ENCODE measurements at places on chromosomes 1 and 21.
A peak's percentile ranks its signal among the peaks of the same experiment; 100 is the strongest.

- no peak for DNase-seq
Observed at GRCh38 chr1:174958396-174958795, 41.4 kb upstream of the CACYBP start.

DNA sequence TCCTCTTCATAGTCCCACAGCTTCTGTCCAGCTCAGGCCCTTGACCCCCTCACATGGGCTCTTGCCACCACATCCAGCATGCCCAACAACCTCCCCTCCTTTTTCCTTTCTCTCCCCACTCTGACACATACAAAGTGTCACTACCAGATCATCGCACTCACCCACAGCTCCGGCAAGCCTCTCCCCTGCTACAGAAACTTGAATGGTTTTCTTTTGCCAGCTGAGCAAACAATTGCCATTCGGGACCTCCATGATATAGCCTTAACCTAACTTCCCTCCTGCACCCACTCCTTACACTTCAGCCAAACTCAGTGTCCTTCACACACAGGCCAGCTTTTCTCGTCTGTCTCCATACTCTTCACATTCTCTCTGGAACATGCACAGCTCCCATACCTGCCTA lies 43.3 kb downstream of the MAB21L3 start:
- DNase-seq, result no peak

GRCh38 chr1:201146626-201147390 lies 7.5 kb downstream of the TMEM9 start:
- DNase-seq, result peak; percentile 17

GRCh38 chr1:23079025-23079424 lies 59.8 kb downstream of the KDM1A start:
- DNase-seq, result no peak

DNA sequence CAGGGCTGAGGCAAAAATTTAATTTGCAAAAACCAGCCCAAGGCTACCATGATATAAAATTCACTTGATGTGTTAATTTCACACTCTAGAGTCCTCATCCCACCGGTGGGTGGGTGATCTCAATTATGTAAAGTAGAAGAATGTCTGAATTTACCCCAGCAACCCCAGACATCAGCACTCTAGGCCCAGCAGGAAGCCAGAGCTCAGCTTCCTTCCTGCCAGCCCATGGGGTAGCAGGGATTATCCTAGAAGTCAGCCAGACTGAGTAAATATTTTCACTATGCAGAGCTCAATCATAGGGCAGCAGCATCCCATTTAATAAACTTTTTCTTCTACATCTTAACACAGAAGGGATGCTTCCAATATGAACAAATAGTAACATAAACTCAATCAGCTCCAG lies 71.0 kb downstream of the SIPA1L2 start:
- no peak for DNase-seq

GRCh38 chr1:235932090-235932510 lies 65.4 kb upstream of the LYST start:
- DNase-seq, result no peak

DNA sequence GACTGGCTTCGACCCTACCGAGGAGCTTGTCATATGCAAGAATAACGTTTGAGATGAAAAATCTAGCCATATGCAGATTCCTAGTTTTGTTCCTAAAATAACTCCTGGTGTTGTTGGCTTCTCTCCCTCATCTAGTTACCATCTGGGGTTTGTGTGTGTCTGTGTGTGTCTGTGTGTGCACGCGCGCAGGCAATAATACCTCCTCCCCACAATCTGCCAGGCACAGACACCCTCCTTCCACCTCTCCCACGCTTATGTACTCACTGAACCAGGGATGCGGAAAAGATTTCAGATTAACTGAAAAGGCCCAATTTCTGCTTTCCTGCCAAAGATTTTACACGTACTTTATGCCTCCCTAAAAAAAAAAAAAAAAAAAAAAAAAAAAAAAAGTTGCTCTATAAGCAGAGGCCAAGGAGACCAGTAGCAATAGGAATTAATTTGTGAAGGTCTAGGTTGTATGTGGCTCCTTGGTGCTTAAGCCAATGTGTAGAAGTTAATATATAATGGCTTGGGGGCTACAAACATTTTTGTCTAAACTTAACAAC lies 452.7 kb downstream of the NUF2 start:
- no peak for DNase-seq

DNA sequence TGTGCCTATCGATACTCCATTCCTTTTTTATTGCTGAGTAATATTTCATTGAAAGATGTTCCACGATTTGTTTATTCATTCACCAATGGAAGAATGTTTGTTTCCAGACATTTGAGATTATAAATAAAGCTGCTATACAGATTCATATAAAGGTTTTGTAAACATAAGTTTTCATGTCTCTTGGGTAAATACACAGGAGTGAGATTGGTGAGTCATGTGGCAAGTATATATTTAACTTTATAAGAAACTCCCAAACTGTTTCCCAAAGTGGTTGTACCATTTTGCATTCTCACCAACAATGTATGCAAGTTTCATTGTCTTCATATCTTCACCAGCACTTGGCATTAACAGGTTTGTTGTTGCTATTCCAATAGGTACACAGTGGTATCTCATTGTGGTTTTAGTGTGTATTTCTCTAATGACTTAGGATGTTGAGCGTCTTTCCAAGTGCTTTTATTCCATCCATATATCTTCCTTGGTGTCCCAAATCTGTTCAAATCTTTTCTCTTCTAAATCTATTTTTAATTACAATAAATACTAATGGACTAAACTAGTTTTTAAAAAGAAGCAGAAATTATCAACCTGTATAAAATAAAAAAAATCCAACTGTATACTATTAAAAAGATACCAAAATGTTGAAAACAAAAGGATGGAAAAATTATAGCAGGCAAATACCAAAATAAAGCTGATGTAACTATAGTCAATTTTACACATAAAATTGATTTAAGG lies 6.6 kb downstream of the SLC9C2 start:
- DNase-seq, result no peak

- DNase-seq, result no peak
Observed at GRCh38 chr1:180785291-180785690, 127.4 kb upstream of the KIAA1614 start.

DNA sequence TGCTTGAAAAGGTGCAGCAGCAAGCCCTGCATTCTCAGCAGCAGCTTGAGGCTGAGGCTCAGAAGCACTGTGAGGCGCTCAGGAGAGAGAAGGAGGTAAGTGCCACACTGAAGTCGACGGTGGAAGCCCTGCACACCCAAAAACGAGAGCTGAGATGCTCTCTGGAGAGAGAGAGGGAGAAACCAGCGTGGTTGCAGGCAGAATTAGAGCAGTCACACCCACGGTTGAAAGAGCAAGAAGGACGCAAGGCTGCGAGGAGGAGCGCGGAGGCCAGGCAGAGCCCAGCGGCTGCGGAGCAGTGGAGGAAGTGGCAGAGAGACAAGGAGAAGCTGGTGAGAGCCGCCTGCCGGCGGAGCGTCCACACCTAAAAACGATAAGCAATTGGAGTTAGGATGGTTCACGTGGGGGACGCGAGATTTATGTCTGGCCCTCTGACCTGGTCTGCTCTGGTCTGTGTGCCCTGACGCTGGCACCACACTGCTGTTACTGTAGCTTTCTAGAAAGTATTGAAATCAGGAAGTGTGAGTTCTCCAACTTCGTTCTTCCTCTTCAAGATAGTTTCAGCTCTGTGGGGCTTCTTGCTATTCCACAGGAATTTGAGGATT lies 26.7 kb upstream of the DIP2A start:
- no peak for DNase-seq

- DNase-seq, result no peak
Observed at GRCh38 chr1:100353071-100353801, 930 bp downstream of the CDC14A start.

DNA sequence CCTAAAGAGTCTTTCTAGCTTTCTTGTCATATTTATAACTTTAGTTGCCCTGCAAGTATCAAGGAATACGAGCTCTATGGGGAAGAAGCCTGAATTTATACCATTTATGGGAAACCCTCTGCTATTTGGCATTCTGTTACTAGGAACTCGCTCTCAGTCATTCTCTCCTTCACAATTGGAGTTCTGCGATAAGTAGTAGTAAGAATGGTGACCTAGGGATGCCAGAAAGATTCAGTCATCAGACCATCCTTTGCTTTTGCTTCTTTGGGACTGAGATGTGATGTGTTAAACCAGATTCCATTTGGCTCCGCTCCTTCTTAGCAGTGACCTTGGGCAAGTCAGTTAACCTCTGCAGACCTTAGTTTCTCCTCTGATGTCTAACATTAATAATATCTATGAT lies 256.5 kb downstream of the FGGY start:
- DNase-seq, result no peak
